Urinary bladder (tissue), 4 donors: ENCODE measurements at places on chromosomes 4 and X. TPM values are rescaled to one million over a fixed set of nuclear protein-coding genes. Genes with fewer than 3 reads are reported as not detected.

TMEM175 gene
- 16.8 TPM for total RNA-seq

MAGEA8 gene
- total RNA-seq = not detected

SATL1 gene
- total RNA-seq = 0.21 TPM

SOX3 gene
- not detected for total RNA-seq

ENOX2 gene
- total RNA-seq = 12.5 TPM

RAB33A gene
- 2.5 TPM for total RNA-seq

FBXW7 gene
- total RNA-seq = 101 TPM

FAT4 gene
- 118 TPM for total RNA-seq

CSAG1 gene
- total RNA-seq = not detected

IL1RAPL1 gene
- total RNA-seq = 21.3 TPM

PIM2 gene
- total RNA-seq = 4.0 TPM

PPP2R2C gene
- 3.0 TPM for total RNA-seq

GAGE2A gene
- total RNA-seq = not detected

VCX gene
- not detected for total RNA-seq

MAGEA1 gene
- not detected for total RNA-seq

ATP11C gene
- 69.2 TPM for total RNA-seq

HSFX4 gene
- not detected for total RNA-seq

PLP1 gene
- 68.2 TPM for total RNA-seq

UGT8 gene
- total RNA-seq = 2.0 TPM

CLIC2 gene
- total RNA-seq = 13.6 TPM
